ENCODE measurements at places on chromosomes 3 and 15. TPM values are rescaled to one million over a fixed set of nuclear protein-coding genes. Genes with fewer than 3 reads are reported as not detected.

SI gene
- polyA plus RNA-seq, result not detected

MEIS2 gene
- polyA plus RNA-seq, result 9.2 TPM

INTS14 gene
- polyA plus RNA-seq, result 15.8 TPM

FSIP1 gene
- 0.31 TPM for polyA plus RNA-seq

- H3K27me3 ChIP-seq, result no peaks in the 10 kb centered on the region
- no peak overlapping the region for H3K4me3 ChIP-seq
- peak; percentile 28 for DNase-seq
- H3K4me1 ChIP-seq, result peaks cover 9% of the 10 kb centered on the region
- H3K36me3 ChIP-seq, result no peaks in the 10 kb centered on the region
- H3K27ac ChIP-seq, result no peak overlapping the region
These were observed 29.9 kb downstream of the ACP3 start for GRCh38 chr3:132346841-132347736.

DNA sequence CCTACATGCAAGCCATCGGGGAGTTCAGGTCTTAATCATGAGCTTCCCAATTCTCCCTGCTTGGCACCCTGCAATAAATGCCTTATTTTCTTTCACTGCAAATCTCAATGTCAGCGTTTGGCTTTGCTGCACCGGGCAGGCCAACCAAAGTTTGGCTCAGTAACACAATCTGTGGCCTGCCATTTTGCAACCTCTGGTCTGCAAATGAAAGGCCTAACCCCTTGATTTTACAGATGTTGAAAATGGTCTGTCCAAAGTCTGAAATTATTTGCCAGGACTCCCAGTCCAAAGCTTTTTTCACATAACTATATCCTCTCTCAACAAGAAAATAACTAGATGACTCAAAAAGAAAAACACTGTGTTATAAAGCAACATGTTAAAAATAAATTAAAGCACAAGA is 34.0 kb upstream of the LEKR1 start:
- no peak overlapping the region for H3K4me3 ChIP-seq
- peaks cover 5% of the 10 kb centered on the region for H3K4me1 ChIP-seq
- no peaks in the 10 kb centered on the region for H3K36me3 ChIP-seq
- DNase-seq, result no peak

DNA sequence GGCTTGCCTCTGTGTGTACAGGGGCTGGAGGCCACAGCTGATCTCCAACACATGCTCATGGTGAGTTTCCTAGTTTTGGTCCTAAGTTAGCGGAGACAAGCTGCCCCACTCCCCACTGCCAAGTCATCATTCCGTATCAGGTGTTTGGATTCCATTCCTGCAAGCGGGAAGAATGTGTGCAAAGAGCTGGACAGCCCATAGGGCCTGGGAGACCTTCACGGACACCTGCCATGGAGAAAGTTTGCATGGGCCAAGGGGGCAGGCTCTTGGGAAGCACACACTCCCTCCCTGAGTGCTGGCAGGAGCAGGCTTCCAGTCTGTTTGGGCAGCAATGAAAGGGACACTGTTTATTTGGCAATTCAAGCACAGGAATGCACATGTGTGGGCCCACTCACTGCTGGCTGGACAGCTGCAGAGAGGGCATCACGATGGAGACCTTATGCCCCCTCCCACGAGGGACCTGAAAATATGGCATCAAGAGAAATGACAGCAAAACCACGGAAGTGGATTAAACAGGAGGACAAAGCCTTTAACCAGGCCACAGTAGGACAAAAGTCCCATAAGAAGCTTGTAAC is 149.7 kb downstream of the KLF13 start:
- H3K36me3 ChIP-seq, result no peaks in the 10 kb centered on the region
- H3K4me3 ChIP-seq, result no peak overlapping the region
- H3K27ac ChIP-seq, result no peak overlapping the region
- H3K4me1 ChIP-seq, result peaks cover 5% of the 10 kb centered on the region
- H3K27me3 ChIP-seq, result no peaks in the 10 kb centered on the region

DNA sequence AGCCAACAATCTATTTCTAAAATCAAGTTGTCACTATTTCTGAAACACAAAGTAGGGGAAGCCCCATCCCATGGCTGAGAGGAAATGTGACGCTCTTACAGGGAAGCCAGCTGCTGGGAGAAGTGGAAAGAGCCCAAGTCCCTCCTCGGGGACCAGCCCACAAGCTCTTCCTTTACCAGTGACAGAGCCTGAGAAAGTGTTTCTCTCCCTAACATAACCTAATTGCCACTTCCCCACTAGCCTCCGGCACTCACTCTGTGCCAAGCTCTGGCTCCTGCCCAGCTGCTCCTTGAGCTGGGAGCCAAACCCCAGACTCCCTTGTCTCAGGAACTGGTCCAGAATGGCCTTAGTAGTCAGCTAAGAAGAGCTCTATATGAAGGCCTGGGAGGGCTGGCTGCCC is 42.9 kb downstream of the TNFAIP8L3 start:
- H3K36me3 ChIP-seq, result no peaks in the 10 kb centered on the region
- peaks cover 22% of the 10 kb centered on the region for H3K4me1 ChIP-seq
- H3K27me3 ChIP-seq, result no peaks in the 10 kb centered on the region
- H3K4me3 ChIP-seq, result no peak overlapping the region
- H3K27ac ChIP-seq, result no peak overlapping the region

GPR176 gene
- polyA plus RNA-seq, result 0.65 TPM

CIDEC gene
- 1.7 TPM for polyA plus RNA-seq

FBXO40 gene
- polyA plus RNA-seq, result 0.06 TPM
